ENCODE measurements at places on chromosomes 12 and 14.
A peak's percentile ranks its signal among the peaks of the same experiment; 100 is the strongest.

- no peak for DNase-seq
These were observed 13.0 kb downstream of the PELI2 start for GRCh38 chr14:56131004-56131864.

DNA sequence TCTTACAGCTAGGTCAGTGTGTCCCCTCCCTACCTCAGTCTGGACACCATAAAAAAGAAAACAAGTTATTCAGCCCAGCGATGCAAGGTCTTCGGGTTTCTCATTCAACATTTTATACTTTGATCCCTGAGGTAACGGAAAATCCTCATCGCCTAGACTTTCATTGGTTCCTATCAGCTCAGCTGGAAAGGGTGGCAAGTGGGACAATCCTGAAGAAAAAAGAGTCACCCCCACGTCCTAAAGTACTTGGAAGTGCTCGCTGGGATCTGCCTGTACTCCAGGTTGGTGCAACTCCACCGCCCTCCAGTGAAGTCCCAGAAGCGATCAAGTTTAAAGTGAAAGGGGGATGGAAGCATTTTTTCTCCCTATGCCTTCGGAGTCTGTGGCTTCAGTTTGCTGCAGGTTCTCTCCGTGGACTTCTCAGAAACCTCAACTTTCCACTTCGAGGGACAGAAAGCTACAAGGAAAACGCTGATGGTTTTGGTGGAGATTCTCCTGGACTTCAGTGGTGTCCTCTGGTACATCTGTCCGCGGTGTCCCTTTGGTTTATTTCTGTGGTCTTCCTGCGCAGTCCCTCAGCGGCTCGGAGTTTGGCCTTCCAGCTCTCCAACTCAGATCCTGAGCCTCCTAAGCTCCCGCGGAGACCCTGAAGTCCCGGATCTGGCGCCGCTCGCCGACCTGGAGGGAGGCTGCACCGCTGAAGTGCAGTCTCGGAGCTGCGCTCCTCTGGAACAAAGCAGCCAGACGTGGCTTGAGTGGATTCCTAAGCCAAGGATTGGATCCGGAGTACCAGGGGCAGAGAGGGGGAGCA is 1.8 kb upstream of the LRFN5 start:
- peak; percentile 84 for DNase-seq

GRCh38 chr12:131723532-131723931 is 12.6 kb downstream of the SFSWAP start:
- DNase-seq, result no peak

GRCh38 chr14:33352821-33353220 is 414.1 kb downstream of the NPAS3 start:
- no peak for DNase-seq

DNA sequence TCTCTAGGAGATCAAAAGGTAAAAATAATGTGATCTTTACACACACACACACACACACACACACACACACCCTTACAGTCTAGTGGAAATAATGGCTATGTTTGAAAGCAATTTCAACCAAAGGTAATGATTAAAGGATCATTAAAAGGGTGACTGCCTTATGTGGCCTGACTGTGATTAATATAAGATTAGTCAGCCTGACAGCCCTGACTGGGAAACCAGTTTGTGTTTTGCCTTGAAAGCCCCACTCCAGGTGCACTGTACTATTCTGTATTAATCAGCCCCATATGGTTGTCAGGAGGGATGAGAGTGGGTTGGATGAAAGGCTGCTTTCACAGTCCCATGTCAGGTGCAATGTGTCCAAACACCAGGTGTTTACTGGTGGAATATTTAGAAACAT is 10.5 kb downstream of the RASSF9 start:
- no peak for DNase-seq

- DNase-seq, result no peak
These were observed 31.0 kb downstream of the PEBP1 start for GRCh38 chr12:118166946-118167345.

GRCh38 chr14:22556021-22556989 is 32.7 kb downstream of the DAD1 start:
- no peak for DNase-seq

DNA sequence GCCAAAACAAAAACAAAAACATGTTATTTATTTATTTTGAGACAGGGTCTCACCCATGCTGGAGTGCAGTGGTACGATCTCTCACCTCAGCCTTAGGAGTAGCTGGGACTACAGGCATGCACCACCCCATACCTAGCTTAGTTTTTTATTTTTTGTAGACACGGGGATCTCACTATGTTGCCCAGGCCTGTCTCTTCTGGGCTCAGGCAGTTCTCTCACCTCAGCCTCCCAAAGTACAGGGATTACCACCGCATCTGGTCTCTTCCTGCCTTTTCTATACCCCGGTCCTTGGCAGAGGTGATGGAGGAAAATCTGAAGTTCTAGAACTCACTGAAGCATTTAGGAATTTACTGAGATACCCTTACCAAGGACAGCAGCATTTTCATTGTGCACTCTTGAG is 6.8 kb upstream of the IRF2BPL start:
- no peak for DNase-seq

GRCh38 chr14:24196071-24197055 is 1.1 kb upstream of the TM9SF1 start:
- no peak for DNase-seq

- no peak for DNase-seq
These were observed 21.1 kb upstream of the SCARB1 start for GRCh38 chr12:124884587-124885438.

DNA sequence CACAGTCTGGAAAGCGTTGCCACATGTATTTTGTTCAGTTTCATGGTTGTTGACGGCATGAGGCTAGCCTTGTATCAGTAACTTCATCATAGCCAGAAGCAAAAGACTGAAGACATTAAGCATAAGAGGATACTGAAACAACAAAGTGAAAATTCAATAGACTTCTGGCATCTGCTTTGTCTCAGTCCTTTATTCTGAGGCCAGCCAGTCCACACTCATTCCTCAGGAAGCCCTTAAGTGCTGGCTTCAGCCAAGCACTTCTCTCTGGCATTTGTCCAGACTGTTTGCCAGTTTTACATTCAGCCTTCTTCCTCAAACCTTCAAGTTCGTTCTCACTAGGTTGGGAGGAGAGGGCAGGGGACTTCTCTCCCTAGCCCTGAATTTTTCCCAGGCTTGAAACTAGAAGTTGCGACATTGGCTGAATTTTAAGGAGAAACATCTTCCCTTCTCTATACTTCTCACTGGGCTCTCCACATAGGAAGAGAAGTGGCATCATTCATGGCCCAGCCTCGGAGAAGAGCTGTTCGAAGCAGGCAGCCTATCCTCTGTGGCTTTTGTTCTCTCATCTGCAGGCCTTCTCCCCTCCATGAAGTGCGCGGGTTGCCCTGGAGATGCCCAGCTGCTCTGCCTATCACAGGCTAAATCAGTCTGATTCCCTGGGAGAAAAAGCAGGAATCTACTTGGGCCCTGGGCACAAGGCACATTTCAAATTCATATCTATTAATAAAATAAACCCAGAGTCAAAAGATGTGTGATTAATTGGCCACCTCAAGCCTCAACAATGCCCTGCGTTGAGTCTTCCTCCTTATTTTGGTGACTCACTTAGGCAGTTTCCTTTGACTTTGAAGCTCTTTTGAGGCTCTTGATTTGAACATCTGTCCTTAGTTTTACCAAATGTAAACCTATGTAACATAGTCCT is 130.9 kb upstream of the PLEKHA5 start:
- no peak for DNase-seq

- DNase-seq, result no peak
These were observed 789 bp upstream of the VWF start for GRCh38 chr12:6125310-6125608.

GRCh38 chr12:31479516-31480210 is 111.3 kb downstream of the DENND5B start:
- no peak for DNase-seq

DNA sequence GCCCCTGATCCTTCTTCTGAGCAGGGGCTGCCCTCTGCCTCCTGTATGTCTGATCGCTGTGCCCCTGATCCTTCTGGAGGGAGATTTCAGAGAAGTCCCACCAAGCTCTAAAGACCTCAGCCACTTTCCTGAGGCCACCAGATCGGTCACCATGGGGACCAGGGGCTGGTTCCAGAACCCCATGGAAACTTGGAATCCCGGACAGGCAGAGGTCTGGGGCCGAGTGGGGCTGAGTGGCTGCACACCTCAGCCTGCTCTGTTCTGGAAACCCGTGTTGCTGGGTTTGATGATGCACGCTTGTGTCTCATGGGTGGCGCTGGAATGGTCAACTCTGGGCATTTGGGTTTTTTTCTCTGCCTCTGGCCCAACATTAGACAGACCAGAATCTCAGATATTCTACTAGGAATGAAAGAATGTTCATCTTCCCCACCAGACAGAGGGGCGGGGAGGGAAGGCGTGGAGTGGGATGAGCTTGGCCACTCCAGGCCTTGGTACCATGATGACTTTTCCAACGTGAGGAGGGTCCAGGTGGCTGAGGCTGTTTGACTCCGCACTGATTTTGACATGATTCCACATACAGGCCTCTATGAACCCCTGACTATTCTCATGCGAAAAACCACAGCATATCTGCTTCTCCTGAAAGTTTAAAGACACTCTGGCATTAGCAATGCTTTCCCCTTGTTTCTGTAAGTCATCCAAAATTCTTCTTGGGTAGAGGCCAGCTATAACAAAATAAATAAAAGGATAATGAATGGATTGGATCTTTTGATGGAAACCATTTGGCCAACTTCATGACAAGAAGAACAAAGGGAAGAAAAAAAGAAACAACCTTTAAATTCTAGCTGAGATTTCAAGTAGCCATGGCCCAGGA is 114.5 kb downstream of the ADGRD1 start:
- no peak for DNase-seq

All from retinal pigment epithelial cell (primary cell).